Activated T-cell treated with anti-CD3 and anti-CD28 coated beads, Interleukin-2, amount 50 U/mL, for 4 hours (primary cell): ENCODE measurements at places on chromosomes 16 and 17.

GRCh38 chr17:2137342-2138098 is 82.6 kb downstream of the HIC1 start:
- DNase-seq = no peak

- no peak for DNase-seq
Observed at GRCh38 chr16:67108931-67109406, 772 bp upstream of the PHAF1 start.

DNA sequence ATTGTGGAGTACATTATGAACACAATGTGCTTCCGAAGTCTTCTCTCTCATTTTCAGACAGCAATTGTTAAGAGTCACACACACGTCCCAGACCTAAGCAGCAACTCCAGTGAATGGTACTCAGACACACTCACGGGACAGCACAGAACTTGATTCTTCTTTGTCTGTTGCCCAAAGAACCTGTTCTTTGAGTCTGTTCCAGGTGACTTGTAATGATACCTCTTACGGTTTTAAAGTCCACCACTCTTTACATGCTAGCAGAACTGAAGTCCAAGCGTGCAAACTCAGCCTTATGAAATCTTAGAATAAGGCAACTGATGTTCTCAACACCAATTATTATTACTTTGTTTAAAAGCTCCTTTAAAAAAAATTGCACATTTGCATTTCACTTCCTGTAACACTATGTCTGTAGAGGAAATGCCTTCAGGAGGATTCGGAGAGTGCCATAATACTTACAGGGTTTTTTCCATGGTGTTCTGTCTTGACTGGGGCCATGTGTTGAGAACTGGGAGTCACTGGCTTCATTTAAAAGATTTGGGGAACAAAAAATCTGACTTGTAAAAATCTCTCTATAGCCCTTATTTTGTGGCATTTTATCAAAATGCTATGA is 48.1 kb downstream of the MARF1 start:
- no peak for DNase-seq

- peak; percentile 33 for DNase-seq
Observed at GRCh38 chr16:48117217-48118105, 38.3 kb downstream of the ABCC12 start.

DNA sequence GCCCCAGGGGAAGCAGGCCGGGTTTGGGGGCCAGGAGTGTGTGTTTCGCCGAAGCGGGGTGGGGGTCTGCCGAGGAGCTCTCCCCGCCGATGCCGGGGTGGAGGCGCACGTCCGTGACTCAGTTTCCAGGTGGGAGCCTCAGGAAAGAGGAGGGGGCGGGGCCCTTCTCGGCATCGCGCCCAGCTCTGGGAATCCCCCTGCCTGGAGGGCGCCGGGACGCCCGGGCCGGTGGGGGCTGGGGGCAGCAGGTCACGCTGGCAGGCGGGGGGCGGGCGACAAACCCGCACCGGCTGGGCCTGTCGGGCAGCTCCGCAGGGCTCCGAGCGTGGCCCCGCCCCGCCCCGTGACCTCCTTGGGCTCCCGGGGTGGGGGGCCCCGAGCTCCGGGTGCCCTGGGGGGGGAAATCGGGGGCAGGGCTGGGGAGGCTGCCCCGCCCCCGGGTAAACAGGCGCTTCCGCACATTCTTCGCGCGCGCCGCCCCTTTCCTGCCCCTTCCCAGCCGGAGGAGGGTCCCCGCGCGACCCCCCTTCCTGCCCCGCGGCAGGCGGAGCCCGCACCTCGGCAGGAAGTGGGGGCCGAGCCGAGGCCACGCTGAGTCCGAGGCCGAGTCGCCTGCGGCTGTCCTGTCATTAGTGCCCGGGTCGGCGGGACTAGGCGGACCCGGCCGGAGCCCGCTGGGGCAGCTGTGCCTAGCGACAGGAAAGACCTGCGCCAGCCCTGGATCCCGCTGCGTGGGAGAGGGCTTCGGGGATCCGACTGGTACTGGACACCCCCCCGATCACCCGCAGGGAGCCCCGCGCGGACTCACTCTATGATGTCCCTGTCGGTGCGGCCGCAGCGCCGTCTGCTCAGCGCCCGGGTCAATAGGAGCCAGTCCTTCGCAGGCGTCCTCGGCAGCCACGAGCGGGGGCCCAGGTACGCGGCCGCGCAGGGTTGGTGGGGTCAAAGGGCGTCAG is 9.3 kb downstream of the RIPOR1 start:
- DNase-seq = peak; percentile 46

GRCh38 chr16:19559242-19559910 is 3.9 kb downstream of the VPS35L start:
- DNase-seq = no peak

GRCh38 chr16:48361012-48361411 is 24.2 kb downstream of the SIAH1 start:
- DNase-seq = no peak
